ENCODE measurements at places on chromosomes 7 and 10.

- no peak for DNase-seq
Measured at GRCh38 chr10:119221201-119221600, 13.8 kb downstream of the GRK5 start.

DNA sequence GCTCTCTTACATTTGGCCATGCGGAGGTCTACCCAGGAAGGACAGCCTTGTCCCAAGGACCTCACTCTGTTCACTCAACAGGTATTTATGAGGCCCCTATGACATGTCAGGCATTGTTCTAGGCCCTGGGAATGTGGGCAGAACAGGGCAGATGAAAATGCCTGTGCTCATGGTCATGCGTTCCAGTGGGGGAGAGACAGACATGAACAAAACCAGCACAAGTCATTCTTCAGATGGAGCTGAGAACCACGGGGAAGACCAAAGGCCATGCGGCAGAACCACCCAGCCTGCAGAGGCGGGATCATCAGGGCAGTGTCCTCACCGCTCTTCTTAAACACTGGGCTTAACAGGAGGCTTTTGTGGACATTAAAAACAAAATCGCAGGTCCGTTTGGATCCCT, 636.1 kb downstream of the SDK1 start:
- no peak for DNase-seq

- DNase-seq = no peak
Measured at GRCh38 chr7:74029991-74030415, 2.0 kb downstream of the ELN start.

GRCh38 chr7:51055039-51055840, 261.4 kb downstream of the COBL start:
- no peak for DNase-seq

GRCh38 chr10:61935077-61935476, 33.6 kb downstream of the ARID5B start:
- DNase-seq = no peak

Measured in stimulated activated CD4-positive, alpha-beta T cell treated with anti-CD3 and anti-CD28 coated beads, TNF-alpha, amount 100 ng/mL, for 48 hours (primary cell).